ENCODE measurements at places on chromosomes 6 and 20.

GRCh38 chr6:149499066-149499465, 14.3 kb upstream of the ZC3H12D start:
- peak; percentile 57 for DNase-seq

DNA sequence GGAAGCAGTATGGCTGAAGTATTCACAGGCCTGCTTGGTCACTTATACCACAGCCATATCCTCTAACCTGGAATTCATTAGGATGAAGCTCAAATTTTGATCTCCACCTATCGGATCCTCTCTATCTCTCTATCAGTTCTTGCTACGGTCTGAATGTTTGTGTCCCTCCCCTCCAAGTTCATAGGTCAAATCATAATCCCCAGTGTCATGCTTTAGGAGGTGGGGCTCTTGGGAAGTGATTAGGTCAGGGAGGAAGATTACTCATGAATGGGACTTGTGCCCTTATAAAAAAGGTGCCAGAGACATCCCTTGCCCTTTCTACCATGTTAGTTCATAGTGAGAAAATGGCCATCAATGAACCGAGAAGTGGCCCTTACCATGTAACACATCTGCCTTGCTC, 190.8 kb upstream of the MYLIP start:
- DNase-seq, result no peak

- no peak for DNase-seq
Observed at GRCh38 chr20:39961637-39962244, 727.3 kb downstream of the MAFB start.

DNA sequence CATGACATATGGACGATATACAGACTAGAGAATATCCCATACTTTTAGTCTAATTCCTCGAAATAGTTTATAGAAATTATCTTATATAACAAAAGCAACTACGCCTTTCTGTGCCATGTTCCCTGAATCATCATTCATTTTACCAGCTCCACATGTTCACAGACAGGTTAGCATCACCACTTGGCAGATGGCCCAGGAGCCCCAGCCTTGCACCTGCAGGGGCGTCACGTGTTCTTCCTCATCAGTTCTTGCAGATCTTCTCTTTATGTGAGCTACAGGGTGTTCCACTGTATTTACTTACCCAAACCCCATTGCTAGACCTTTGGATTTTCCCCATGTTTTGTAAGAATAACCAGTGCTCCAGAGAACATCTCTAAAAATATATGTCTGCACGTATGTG, 12.6 kb upstream of the BNIP5 start:
- DNase-seq, result no peak

- DNase-seq, result peak; percentile 57
Observed at GRCh38 chr6:16764188-16764950, 3.1 kb upstream of the ATXN1 start.

Data from endothelial cell of umbilical vein (primary cell).